Stimulated activated CD8-positive, alpha-beta memory T cell treated with anti-CD3 and anti-CD28 coated beads, Interleukin-15, amount 100 ng/mL, for 48 hours (primary cell): ENCODE measurements at places on chromosomes 12 and 14.

DNA sequence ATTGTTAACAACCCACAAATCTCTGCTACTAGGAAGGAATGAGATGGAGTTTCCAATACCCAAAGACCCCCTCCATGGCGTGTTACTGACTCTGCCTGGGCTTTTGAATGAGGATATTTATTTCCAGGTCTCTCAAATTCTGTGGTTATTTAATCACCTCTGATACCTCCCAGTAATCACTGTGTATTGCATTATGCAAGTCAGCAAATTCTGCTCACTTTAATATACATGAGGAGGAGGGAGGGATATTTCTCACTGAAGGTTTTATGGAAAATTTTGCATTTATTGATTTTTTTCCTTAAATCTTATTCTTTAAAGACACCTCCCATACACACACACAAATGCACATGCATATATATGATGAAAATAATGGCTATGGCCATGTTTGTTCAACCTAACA lies 962.9 kb downstream of the VRK1 start:
- no peak for DNase-seq

DNA sequence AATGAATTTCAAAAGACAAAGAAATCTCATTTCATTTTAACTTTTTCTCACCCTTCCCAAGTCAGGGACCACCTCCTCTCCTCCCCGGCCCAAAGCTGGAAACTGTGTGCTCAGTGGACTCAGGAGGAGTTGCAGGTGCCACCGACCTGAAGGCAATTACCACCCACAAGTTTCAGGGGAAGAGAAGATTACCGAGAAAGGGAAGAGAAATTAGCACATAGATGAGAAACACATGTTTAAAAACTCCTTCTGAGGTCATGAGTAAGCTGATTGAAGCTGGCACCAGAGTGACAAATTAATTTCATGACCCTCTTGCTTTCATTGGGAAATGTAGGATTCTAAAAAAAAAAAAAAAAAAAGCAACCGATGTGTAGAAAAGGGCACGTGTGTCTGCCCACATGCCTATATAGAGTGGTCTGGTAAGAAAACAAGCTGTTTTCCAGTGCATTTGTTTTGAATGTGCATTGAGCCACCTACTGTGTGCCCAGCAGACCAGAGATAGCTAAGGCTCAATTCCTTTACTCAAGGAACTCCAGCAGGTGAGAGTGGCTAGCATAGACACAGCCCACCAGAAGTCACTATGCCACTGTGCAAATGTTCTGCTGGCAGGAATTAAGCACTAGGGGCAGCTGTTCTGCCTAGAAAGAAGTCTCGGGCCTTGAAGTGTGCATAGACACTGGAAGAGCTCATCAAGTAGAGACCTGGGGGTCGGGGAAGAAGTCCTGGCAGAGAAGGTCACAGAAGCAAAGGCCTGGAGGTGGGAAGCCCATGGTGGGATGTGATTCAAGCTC lies 30.5 kb downstream of the DPF3 start:
- no peak for DNase-seq

DNA sequence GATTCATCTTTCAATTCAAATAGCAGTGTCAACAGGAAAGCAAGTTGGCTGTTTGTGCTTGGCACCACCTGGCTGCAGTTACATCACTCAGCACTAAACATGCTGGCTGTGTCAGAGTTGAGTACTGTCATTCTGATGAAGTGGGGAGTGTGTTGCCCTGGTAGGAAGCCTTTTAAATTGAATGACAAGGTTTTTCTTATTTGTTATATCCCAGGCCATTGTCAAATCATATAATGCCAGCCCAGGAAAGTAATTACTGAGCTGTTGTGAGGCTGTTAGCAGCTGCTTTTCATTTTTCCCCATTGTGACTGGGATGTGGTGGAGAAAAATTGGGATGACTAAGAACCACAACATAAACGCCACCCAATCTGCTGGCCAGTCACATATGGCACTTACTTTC lies 106.5 kb upstream of the PRKD1 start:
- DNase-seq: no peak

DNA sequence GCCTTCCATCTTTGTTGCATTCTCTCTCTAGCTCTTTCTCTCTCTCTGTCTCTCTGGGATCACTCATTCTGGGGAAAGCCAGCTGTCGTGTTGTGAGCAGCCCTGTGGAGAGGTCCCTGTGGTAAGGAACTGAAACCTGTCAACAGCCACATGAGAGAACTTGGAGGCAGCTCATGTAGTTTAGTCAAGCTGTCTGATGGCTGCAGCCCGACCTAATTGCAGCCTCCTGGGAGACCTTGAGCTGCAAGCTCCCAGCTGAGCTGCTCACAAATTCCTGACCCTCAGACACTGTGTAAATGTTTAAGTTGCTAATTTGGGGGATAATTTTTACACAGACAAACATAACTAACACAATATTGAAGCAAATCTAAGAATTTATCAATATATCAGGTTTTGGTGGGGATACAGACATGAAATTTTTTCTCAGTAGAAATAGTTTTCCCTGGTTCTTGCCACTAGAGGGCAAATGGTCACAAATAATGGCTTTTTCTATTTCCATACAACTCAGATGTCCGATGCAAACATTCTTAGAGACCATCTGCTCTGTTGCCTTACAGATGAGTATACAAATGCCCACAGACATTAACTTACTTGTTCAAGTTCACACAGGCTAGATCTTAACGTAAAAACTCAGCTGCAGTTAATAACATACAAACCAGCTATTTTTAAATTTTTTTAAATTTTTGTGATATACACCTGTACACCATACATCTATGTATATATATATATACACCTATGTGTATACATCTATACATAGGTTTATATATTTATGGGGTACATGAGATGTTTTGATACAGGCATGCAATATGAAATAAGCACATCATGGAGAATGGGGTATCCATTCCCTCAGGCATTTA lies 15.5 kb upstream of the KRR1 start:
- no peak for DNase-seq

DNA sequence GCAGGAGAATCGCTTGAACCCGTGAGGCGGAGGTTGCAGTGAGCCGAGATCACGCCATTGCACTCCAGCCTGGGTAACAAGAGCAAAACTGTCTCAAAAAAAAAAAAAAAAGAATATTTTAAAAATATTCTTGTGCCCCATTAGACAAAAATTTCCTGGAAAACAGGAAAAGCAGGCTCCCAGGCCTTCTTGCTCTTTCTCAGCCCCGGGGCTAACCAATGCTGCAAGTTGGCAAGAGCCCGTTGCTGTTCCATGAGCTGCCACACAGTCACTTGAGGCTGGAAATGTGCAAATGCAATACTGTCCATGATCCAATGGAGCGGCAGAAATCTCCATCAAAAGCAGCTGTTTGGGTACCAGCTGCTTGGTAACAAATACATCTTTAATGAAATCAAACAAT lies 994.7 kb downstream of the VRK1 start:
- DNase-seq: no peak

- no peak for DNase-seq
Observed at GRCh38 chr12:42859612-42860011, 270.1 kb upstream of the PRICKLE1 start.

DNA sequence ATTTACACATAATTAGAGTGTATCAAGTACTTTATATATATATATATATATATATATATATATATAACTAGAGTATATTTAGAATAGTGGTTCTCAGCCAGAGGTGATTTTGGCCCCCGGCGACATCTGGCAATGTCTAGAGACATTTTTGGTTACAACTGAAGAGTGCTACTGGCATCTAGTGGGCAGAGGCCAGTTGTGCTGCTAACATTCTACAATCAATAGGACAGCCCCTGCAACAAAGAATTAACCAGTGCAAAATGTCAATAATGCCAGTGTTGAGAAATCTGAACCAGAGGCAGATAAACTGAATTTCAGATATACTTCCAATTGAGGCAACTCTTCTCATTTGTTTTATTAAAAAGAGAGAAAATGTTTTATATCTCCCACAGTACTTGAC lies 8.9 kb downstream of the GTF2A1 start:
- DNase-seq: no peak

DNA sequence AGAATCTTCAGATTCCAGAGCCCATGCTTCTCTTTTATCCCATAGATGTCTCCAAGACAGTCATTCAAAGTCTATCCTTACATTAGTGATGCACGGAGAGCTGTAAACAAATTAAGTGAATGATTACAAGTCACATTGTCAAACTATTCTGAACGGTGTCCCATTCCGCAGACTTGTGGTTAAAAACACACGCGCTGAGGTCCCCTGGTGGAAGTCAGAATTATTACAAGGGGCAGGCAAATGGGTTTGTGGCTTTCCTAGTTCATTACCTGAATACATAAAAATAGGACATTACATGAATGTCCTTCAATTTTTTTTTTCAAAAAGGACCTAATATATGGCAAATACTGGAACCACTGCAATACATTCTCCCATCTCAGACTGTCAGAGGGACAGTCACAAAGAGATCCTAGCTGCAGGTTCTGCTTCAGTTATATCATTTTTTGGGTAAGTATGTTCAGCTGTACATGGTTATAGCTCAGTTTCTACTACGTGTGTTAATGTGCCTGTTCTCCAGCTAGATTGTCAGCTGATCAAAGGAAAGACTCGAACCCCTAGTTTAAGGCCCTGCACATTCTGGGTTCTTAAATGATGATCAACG lies 53.1 kb upstream of the STON2 start:
- DNase-seq: no peak

DNA sequence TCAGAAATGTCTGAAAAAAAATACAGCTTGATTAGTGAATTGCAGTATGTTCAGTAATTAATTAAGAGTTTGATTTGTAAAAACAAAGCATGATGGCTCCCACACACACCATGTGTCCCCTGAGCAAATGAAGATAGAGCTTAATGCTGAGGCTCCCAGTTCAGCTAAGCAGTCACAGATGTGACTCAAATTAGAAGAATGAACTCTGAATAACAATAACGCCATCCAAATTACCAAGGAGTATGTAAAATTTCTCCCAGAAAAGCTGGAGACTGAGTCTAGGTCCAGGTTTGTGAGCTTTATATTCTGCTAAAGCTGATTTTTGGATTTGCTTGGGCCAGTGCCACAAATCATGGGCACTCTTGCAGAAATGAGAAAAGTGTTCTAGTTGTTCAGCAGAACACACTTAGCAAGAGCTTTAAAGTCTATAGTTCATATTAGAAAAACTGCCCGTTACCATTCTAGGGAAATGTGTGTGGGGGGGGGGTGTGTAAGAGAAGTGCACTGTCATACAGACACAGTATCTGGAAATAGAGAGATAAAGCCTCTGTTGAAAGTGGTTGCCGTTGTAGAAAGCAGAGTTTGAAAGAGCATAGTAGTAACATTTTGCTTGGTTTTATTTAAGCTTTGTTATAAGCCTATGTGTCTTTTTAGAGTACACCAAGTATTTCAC lies 253.1 kb downstream of the BCAT1 start:
- no peak for DNase-seq

DNA sequence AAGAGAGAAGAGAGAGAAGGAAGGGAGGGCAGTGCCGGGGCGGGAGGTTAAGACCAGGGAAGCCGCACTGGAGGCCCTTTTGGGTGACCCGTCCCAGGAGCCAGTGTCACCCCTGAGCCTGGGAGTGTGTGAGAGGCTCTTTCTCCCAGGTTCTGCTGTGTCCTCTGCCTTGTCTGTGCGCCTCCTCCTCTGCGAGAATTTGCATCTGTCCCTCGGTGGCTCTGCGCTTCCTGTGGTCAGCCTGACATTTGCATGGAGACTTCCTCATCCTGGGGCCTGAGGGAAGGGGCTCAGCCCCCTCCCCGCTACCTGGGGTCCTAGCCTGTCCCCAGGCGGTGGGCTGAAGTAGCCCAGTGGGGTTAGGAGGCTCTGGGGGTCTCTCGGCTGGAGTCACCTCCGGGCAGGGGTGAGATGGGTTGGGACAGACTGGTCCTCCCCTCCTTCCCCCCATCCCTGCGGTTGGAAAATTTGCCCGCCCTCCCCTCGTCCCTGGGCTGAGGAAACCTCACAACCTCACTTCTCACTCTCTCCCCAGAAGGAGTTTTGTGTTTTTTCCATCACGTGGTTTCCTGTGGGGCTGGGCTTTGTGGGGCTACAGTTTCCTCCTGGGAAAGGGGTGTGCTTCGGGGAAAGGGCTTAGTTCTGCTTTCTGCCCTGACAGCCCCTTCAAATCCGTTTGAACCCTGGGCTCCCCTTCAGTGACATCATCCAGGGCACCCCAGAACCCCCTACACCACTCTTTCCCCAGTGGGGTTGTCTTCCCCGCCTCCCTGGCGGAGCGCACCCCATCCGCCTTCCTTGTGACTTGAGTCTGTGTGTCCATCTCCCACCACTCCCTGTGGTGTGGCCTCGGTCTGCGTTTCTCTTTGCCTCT lies 2.5 kb downstream of the PTPN6 start:
- DNase-seq: peak; percentile 77

- DNase-seq: no peak
Observed at GRCh38 chr12:81274637-81275529, 197.0 kb downstream of the ACSS3 start.

DNA sequence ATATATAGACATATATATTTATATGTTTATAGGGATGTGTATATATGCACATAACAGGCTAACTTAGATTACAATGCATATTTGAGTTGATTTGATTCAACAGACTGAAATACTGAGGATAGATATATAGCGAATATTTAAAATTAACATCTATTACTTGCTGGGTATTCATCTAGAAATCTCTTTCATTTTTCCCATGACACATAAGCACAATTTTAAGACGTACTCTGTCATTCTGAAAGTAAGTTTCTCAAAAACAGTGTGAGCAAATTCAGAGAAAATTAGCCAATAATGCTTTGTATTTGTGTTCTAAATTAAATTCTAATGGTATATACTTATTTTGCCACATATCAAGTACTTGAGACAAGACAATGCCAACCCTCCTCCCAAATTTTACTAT lies 907.5 kb upstream of the MDGA2 start:
- no peak for DNase-seq
